Stimulated activated CD8-positive, alpha-beta memory T cell treated with anti-CD3 and anti-CD28 coated beads, Interleukin-12 subunit alpha, Interleukin-12 subunit beta, amount 100 ng/mL, for 4 hours (primary cell): ENCODE measurements at places on chromosomes 7 and 10.

DNA sequence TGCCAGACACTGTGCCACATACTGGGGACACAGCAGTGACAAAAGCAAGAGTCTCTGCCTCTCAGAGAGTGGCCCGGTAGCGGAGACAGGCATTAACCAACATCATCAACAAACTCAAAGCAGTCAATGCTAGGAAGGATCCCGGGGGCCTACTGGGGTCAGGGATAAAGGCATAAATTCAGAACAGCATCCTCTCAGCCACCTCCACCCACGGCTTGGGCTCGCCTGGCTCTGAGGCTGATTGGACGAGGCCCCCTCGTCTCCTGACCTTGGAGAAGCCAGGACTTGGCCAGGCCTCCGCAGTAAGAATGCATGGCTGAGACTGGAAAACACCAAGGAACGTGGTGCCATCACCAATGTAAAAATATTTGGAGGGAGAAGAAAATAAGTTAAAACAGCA is 102.1 kb downstream of the ARHGAP22 start:
- no peak for DNase-seq

- DNase-seq, result no peak
Measured at GRCh38 chr10:69772933-69773704, 28.6 kb upstream of the COL13A1 start.

DNA sequence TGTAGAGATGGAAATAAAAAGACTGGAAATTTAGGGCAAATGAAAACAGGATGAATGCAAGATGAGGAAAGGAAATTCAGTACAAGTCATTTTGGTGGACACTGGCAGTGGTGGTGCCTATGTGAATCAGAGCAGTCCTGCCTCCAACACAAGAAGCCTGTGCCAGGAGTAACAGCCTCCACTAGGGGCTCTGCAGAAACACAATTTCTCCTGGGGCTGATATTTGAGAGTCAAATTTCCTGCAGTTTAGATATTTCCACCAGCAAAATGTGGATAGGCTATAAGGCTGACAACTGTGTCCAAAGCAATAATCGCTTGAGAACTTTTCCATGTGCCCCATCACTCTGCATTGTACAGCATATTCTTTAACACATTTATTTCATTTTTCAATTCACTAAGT is 4.7 kb upstream of the PLXDC2 start:
- DNase-seq, result no peak

DNA sequence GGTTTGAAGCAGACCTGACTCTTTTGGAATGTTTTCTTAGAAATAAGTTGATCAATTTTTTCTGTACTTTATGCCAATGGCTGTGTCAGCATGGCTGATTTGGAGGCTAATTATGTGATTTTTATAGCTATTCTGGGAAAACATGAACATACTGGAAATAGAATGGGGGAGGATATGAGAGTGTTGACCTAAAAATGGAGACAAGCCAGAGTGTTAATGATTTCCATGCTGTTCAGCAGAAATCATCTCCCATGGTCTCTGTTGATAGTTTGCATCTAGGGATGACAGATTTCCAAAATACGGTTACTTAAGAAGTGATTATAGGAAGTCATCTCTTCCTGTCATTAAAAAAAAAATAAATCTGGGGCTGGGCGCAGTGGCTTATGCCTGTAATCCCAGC is 32.7 kb upstream of the DMTF1 start:
- DNase-seq, result no peak

GRCh38 chr10:52677086-52677485 is 95.5 kb downstream of the MBL2 start:
- no peak for DNase-seq

DNA sequence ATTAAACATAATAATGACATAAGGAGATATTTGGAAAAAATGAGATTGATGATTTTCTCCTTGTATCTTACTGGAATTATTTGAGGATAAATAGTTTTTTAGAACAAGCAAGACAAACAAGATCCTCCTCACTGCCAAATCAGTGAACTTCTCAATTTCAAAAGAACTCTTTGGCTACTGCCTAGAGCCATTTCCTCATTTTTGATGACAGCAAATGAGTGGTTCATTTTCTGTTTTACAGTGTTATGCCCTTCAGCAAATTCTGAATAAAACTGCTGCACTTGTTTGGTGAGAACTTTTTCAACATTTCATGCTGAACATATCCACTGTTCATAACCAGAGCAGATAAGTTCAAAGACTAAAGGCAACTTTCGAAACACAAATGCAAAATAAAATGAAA is 42.5 kb upstream of the AHR start:
- DNase-seq, result no peak

GRCh38 chr10:71371750-71372166 is 25.0 kb upstream of the CDH23 start:
- DNase-seq, result no peak

- DNase-seq, result no peak
Measured at GRCh38 chr10:51063659-51064535, 10.4 kb upstream of the PRKG1 start.

DNA sequence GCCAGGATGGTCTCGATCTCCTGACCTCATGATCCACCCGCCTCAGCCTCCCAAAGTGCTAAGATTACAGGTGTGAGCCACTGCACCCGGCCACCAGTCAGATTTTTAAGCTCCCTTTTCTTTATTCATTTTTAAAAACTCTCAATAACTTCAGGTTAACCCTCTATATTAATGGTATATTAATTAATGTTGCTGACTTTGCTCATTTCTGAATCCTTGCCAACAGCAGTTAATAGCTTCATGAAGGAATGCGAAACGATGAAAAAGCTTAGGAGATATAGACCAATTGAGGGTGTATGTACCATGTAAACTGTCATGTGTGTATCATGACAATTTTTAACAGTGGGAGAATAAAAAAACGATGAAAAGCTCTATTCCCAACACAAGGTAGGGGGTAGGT is 27.5 kb downstream of the PNPLA8 start:
- DNase-seq, result no peak

DNA sequence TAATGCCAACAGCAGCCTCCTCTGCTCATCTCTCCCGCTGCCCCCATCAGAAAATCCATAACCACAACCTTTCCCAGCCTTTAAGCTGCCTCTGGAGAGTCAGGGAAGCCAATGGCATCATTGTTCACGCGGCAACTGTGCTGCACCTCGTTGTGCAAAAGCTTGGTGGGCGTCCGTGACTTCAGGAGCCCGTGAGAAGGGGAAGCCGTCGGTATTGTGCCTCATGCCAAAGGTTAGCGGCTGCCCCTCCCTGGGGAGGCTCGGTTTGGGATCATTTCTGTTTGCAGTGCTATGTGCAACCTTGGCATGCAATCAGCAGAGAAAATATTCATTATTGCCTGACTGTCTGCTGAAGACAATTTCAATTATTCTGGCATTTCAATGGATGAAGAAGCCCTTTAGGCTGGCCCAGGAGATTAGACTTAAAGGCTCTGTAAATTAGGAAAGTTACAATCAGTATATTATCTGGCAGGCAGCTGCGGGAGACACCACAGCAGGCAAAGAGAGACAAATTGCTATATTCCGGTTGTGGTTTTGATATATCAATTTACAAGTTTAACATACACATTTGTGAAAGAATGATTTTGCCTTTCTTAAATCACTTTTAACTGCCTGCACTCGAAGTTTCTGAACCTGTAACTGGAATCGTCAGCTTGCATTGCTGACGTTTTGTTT is 244.5 kb downstream of the GATA3 start:
- DNase-seq, result no peak

DNA sequence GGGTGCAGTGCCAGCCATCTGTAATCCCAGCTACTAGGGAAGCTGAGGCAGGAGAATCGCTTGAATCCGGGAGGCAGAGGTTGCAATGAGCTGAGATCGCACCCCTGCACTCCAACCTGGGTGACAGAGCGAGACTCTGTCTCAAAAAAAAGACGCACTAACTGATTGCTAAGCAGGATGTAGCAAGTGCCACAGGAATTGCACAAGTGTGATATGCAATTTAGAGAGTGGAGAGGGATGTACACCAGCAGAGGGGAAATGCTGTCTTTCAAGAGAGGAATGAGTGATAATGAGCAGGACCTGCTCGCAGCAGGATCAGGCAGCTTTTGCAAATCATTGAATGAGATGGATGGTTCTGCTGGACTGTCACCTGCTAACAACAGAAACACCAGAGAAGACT is 13.3 kb upstream of the SLC16A12 start:
- no peak for DNase-seq

- no peak for DNase-seq
Measured at GRCh38 chr10:80493522-80494051, 39.5 kb downstream of the TSPAN14 start.

DNA sequence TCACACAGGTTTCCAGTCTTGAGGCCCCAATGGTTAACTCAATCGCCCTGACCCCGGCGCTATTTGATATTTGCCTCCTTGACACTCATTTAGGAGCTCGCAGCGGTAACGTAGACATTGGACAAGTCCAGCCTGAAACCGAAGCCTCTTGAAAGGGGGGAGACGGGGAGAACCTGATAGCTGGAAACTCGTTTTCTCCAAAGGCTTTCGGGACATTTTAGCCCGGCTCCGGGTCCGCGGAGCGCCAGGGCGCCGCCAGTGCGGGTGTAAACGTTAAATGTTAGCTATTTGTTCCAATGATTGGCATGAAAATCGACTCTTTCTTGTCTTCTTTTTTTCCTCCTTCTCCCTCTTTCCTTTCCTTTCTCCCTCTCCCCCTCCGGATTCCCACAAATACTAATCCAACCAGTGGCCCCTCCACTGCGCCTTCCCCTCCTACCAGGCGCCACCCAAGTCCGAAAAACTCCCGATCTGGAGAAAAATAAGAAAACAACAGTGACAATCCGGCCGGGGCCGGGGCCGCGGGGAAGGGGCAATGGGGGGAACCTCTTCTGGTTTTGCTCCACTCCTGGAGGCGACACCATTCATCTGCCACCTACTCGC is 17.2 kb upstream of the GATA3 start:
- DNase-seq, result no peak

GRCh38 chr7:144529269-144529926 is 125.9 kb upstream of the NOBOX start:
- DNase-seq, result no peak

DNA sequence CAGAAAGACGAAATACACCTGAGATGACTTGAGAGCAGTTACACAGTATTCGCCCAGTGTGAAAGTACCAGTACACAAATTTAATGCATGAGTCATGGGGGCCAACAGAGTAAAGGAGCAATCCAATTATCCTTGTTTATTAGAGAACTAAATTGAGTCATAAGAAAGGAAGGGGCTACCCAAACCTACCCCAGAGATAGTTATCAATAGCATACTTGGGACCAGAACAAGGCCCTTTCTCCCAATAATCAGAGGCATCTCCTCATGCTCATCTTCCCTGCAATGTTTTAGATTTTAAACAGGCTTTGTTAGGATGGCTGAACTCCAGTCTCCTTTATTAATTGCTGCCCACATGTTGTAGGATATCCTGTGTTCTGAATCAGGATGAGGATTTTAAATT is 239.7 kb upstream of the LRGUK start:
- no peak for DNase-seq

DNA sequence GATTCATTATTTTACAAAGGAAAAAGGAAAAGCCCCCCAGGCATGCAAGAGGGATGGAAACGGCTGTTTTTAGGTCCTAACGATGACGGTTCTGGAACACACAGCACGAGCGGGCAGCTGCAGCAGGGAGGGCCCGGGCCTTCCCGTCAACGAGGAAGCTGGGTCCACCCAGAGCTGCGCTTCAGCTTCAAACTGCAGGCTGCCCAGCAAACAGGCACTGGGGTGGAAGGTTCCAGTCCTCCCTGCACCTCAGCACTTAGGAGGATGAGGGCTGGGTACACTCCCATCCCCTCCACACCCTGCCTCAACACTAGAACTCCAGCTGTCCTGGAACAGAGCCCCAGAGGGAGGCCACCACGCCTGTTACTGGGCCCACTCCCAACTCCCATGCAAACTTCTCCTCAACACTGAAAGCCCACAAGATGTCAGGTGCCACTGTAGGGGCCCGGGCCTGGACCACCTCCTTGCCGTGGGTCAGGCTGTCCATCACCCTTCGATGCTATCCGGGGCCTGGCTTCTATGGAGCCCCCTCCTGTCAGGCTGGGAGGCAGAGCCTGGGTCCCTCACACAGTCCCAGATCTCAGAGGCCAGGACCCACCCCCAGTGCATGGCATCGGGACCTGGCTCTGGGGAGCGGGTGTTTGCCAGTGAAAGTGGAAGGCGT is 33.0 kb downstream of the PAPOLB start:
- no peak for DNase-seq

- no peak for DNase-seq
Measured at GRCh38 chr10:128709686-128710085, 583.5 kb upstream of the MKI67 start.

- DNase-seq, result peak; percentile 65
Measured at GRCh38 chr10:128064108-128064969, 61.9 kb downstream of the MKI67 start.

- no peak for DNase-seq
Measured at GRCh38 chr7:41977151-41977651, 259.8 kb downstream of the GLI3 start.

GRCh38 chr7:26633557-26633956 is 230.8 kb downstream of the SKAP2 start:
- no peak for DNase-seq

DNA sequence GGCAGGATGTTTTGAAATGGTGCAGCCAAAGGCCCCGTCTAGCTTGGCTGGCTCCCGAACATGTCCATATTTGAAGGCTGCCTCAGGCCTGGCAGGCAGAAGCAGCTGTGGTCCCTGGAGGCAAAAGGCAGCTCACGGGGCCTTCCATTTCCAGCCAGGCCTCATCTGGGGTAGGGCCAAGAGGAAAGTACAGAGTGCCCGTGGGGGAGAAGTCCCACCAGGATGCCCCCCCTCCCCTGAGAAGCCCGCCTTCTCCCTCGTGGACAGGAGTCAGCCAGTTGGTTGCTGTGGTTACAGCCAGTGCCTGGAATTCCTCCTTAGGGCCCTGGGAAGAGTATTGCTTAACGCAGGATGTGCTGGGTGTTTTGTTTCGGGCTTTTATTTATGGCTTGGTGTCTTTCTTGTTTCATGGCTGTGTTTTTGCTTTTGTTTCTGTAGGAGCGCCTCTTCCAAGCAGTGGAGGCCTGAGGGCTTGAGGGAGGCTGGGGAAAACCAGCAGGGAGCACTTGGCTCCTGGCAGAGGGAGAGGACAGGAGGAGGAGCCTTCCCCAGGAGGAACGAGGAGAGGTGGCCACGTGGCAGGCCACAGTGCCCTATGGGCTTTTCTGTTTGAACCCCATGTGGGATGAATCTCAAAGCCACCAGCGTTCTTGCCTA is 45.4 kb downstream of the CHST3 start:
- no peak for DNase-seq

- DNase-seq, result no peak
Measured at GRCh38 chr10:89352802-89353201, 25.0 kb downstream of the IFIT3 start.

- no peak for DNase-seq
Measured at GRCh38 chr7:75847707-75848106, 31.1 kb upstream of the RHBDD2 start.

- no peak for DNase-seq
Measured at GRCh38 chr10:2927958-2928840, 139.1 kb upstream of the PFKP start.

GRCh38 chr7:54215424-54215823 is 326.8 kb upstream of the VSTM2A start:
- DNase-seq, result no peak
